ENCODE measurements at places on chromosomes 11 and 22. TPM values are rescaled to one million over a fixed set of nuclear protein-coding genes. Genes with fewer than 3 reads are reported as not detected.

Gene PKNOX2
- 10.5 TPM for total RNA-seq

Gene LRRN4CL
- total RNA-seq: 0.47 TPM

Gene APOBEC3B
- total RNA-seq: 0.33 TPM

Gene DNAJB13
- 6.7 TPM for total RNA-seq

GRCh38 chr11:47946682-47947559 is 33.4 kb upstream of the PTPRJ start:
- peak; percentile 92 for ATAC-seq

- ATAC-seq: peak; percentile 72
Observed at GRCh38 chr11:57778318-57779037, 16.9 kb downstream of the CTNND1 start.

- no peak for ATAC-seq
Observed at GRCh38 chr11:64654958-64655541, 64.0 kb downstream of the SLC22A12 start.

GRCh38 chr11:85672105-85672902 is 7.4 kb upstream of the CREBZF start:
- no peak for ATAC-seq

DNA sequence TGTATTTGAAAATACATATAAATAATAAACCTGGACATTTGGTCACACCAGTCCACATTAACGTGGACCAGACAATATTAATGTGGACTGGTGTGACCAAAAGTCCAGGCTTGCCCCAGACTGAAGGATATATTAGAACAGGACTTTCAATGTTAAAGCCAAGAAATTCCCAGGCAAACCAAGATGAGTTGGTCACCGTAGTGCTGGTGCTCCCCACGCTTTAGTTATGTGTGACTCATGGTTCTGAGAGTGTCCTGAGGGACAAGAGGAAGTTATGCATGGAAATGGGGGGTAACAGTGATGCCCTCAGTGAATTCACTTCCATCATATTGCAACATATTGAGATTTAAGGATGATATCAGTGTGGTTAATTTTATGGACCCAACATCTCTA is 31.4 kb downstream of the POU2AF1 start:
- ATAC-seq: no peak

GRCh38 chr11:14269692-14270573 is 89.0 kb downstream of the RRAS2 start:
- peak; percentile 84 for ATAC-seq

- peak; percentile 24 for ATAC-seq
Observed at GRCh38 chr22:30308518-30309230, 18.1 kb downstream of the TBC1D10A start.
